Cerebellar nuclear complex (tissue), 1 donor: ENCODE measurements at places on chromosomes 12 and 14.

- DNase-seq = no peak
These were observed 125.5 kb downstream of the TMTC3 start for GRCh38 chr12:88267630-88268029.

DNA sequence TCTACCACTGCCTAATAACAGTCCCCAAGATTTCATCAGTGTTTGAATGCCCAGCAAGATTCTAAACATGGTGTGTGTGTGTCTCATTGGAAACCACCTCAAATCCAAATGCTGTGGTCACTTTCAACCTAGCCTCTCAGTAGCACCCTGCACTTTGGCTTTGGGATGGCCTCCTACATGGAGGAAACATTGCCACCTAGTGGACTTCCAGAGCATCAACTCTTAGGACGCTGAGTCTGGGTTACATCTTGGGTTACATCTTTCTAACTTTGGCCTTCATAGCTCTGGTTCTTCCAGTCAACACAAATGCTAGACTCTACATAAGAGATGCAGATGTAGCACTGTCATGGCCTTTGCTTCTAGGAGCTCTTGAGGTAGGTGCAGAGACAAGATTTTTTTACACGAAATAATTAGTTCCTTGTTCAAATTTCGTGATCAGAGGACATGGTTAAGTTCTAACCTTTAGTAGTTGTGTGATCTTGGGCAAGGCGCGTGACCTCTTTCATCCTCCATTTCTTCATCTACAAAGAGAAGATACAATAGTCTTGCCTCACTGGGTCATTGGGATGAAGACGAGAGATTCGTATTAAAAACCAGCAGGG lies 113.5 kb upstream of the VASH1 start:
- no peak for DNase-seq

DNA sequence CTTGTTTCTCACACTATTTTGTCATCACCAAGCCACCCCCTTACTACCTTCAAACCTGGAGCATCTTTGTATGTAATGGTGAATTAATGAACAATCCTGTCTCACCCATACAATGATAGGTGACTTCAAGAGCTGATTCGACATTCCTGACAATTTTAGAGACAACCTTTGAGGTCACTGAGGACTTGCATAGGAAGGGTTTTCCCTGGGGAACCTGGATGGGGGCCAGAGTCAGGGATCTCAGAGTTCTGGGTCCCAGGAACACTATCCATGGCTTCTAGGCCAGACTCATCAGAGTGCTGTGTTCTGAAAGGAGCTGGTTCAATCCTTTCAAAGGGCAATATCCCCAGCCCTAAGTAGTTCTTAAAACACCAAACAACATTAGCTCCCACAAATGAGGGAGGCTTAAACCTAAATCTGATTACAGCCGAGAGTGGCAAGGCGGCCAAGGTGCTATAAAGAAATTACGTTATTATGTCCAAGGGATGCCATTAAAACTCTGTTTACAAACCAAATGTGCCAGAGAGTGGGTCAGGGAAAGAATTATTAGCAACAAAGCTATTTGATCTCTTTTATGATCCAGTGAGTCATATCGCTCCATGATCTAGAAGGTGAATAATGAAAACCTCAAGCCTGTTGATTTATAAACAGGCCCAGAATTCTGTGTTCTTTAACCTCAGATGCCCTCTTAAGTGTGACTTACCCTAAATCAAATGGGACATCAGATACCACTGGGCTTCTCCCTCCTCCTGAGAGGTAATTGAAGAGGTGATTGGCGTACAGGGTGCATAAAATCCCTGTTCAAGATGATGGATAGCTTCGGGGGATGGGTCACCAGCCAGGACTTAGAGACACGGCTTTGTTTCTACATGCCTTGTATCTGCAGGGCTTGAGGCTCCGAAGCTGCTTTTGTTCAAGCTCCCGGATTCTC lies 230.2 kb upstream of the TBX3 start:
- no peak for DNase-seq

DNA sequence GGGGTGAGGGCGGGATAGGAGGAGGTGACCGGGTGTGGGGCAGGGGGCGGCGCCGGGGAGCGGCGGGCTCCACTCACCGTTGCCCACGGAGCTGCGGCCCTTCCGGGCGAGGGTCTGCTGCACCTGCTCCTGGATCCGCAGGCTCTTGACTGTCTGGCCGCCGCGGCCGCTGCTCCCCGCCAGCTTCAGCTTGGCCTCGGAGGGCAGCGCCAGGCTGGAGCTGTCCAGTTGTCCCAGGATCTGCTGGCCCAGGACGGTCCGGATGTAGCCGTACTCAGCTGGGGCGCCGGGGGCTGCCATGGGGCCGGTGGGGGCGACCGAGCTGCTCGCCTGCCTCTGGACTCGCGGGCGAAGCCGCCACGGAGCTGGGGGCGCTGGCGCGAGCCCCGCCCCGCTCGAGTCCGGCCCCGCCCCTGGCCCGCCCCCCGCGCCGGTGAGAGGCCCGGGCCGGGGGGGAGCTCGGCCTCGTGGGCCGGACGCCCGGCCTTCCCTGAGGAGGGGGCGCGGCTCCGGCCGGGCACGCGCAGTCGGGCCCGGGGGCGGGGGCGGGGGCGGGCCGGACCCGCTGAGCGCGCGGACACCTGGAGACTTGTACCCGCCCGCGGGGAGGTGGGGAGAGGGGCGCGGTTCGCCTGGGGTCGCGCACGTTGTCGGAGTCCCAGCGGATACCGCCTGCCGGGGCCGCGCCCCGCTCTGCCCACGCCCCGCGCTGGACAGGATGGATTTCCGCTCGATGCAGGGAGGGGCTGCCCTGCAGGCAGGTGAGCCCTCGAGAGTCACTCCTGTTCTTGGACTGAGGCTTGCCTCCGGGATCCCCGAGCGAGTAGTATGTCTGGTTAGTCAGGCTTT lies at the start of gene PKP2:
Gene PKP2, minus strand, starts transcription at position 346 of the 849 bp plus-strand sequence. Its CDS starts 46 bp downstream, at position 300.
- DNase-seq = no peak

- no peak for DNase-seq
These were observed 35.6 kb downstream of the A2M start for GRCh38 chr12:9079883-9080675.

DNA sequence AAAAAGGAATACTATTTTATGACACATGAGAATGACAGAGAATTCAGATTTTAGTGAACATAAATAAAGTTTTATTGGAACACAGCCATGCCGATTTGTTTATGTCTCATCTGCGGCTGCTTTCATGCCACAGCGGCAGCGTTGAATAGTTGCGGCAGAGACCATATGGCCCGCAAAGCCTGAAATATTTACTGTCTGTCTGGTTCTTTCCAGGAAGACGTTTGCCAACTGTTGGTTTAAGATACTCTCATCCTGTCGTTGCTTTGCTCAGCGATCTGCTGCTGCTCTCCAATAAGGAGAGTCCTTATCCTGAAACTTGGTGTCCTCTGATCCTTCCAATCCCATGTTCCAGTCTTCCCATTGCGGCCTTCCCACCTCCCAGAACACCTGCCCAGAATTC lies 89.9 kb downstream of the SLC24A4 start:
- no peak for DNase-seq

GRCh38 chr12:76551482-76551888 lies 8.1 kb downstream of the OSBPL8 start:
- no peak for DNase-seq

DNA sequence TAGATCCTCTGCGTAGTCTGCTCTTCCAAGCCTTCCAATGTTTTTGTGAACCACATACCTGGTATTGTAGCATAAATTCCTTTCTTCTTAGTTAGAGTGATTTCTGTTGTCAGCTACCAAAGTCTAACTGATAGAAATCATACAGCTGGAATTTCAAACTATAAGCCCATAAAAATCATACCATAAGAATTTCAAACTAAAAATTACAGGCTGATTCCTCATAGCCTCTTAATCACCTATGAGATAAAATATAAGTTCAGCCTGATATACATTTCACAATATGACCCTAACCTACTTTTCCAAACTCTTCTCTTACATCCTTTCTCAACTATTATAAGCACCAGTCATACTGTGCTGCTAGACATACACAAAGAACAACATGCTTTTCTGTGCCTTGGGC lies 64.8 kb downstream of the PTHLH start:
- DNase-seq = no peak

DNA sequence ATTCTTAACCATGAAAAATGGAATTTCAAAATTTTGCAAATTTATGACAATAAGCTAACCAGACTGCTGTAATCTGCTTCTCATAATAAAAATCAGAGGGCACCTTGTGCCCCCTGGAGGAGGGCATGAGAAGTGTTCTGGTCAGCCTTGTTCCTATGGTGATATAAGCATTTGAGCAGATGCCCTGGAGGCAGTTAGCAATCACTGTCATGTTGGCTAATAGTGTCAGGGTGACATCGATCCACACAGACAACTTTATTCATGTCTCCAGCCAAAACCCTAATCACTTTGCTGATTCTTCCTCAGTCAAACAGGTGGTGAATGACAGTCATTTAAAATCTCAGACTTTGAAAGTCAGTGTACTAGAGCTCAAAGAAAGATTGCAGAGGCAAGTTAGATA lies 943.0 kb downstream of the GALC start:
- no peak for DNase-seq

GRCh38 chr12:20946732-20947131 lies 136.2 kb downstream of the SLCO1B3 start:
- no peak for DNase-seq

- DNase-seq = no peak
These were observed 8.3 kb upstream of the STAT6 start for GRCh38 chr12:57119294-57120085.

DNA sequence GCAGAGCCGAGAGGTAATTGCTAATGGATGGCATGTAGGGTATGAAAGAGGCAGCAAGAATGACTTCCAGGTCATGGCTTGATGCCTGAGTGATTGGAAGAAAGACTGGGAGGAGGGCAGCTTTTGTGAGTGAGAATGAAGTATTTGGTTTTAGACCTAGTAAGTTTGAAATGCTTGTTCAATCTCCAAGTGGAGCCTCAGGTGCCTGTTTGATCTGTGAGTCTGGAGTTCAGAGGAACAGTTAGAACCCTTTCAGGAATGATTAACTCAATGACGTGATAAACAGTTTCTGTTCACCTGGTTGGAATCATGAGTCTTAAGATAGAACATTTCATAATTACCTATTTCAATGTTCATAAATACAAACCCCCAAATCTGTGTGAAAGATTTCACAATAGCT lies 10.4 kb downstream of the KCNJ8 start:
- DNase-seq = no peak

DNA sequence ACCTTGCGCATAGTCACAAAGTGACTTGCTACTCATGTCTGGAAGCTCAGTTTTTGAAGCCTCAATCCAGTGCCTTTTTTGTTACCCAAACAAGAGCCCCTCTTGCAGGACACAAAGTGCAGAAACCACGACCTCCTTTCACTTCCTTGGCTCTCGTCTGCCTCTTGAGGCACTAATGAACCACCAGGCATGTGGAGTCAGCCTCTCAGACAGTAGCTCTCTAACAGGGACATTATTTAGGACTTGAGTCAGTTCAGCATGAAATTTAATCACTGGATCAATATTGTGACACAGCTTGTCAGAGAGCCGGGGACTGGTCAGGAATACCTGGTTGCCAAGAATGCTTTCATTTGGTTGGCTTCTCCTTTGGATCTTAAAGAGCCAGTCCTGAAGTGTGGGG lies 46.7 kb downstream of the HSPB8 start:
- DNase-seq = no peak

- no peak for DNase-seq
These were observed 243.8 kb upstream of the PWP1 start for GRCh38 chr12:107441665-107442300.

GRCh38 chr12:98464190-98464589 lies 51.2 kb upstream of the TMPO start:
- no peak for DNase-seq

DNA sequence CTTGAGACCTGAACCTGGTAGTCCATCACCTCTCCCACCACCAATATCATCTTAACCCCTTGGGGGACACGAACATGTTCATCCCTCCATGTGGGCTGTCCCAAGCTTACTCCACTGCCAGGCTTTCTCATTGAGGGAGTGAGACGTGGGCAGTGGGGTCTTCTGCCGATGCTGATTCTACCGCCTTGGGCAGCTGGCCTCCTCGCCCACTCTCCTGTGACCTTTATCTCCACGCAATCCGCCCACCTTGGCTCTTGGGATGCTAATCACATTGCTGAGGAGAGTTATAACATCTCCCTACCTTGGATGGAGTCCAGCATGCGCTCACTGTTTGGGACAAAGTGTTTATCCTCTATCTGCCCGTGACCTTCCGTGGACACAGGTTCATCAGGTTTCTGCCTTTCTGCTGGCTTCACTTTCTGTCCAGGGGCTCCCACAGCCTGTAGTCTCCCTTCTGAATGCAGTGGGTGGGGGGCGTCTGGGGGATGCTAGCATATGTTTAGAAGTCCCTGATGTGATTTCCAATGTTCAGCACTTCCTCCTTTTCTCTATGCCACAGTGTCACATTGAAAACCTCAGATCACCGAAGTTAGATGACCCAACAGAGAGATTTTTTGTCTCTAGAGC lies 53.2 kb upstream of the ESRRB start:
- no peak for DNase-seq

- DNase-seq = no peak
These were observed 63.0 kb upstream of the PRMT8 start for GRCh38 chr12:3427956-3428355.

DNA sequence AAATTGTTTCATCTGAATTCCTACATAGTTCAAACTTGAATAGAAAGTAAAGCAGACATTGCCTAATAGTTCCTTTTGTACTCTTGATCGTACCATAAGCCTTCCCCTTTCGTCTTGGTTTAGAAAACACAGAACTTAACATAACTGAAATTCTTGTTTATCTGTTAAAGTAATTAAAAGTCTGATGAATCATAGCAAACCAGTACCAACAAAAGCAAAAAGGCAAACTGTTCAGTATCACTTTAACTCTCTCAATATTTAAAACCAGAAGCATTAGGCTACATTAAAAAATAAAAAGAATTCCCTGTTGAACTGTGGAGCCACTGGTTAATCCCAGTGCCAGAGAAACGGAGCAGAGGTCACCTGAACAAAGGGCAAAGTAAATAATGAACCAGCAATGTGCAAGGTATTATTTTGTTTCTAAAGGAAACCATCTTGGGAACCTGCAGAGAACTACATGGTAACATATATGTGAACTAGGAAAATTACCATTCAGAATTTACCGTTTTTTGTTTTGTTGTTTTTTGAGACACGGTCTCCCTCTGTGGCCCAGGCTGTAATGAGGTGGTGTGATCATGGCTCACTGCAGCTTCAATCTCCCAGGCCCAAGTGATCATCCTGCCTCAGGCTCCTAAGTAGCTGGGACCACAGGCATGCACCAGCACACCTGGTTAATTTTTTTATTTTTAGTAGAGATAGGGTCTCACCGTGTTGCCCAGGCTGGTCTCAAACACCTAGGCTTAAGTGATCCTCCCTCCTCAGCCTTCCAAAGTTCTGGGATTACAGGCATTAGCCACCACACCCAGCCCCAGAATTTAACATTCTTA lies 17.1 kb upstream of the HIGD1C start:
- DNase-seq = no peak

- DNase-seq = no peak
These were observed 42.7 kb downstream of the CAMKK2 start for GRCh38 chr12:121253638-121254335.

GRCh38 chr14:68249661-68250451 lies 430.3 kb downstream of the RAD51B start:
- DNase-seq = no peak

- no peak for DNase-seq
These were observed 177.1 kb upstream of the SLC38A2 start for GRCh38 chr12:46549527-46550265.
